ENCODE measurements at places on chromosomes 6 and 20.

DNA sequence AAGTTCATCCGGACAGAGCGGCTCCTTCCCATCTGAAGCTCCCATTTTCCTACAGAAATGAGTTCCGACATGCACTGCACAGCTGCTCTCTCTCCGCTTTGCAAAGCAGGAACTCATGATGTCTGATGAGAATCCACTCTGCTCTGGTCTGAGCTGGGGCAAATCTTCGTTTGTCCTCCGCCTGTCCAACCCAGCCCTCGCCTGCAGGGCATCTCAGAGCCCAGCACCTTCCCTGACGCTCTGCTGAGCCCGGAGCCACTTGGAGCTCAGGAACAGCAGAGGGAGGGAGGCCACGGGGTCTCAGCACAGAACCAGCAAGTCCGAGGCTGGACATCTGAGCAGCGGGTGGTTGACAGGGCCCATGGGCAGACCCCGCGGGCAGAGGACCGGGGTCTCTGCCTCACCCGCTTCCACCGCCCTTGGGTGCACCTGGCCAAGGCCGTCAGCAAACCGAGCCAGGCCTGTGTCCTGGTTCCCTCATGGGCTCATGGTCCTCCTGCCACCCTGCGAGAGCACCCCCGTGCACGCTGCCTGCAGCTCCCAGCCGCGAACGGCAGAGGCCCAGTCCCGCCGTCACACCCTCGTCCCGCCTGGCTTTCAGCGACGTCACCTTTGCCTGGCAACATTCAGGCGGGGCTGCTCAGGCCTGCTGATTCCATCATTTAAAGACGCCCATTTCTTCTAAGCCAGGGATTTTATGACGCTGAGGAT lies 78.5 kb upstream of the BHLHE23 start:
- DNase-seq = no peak

DNA sequence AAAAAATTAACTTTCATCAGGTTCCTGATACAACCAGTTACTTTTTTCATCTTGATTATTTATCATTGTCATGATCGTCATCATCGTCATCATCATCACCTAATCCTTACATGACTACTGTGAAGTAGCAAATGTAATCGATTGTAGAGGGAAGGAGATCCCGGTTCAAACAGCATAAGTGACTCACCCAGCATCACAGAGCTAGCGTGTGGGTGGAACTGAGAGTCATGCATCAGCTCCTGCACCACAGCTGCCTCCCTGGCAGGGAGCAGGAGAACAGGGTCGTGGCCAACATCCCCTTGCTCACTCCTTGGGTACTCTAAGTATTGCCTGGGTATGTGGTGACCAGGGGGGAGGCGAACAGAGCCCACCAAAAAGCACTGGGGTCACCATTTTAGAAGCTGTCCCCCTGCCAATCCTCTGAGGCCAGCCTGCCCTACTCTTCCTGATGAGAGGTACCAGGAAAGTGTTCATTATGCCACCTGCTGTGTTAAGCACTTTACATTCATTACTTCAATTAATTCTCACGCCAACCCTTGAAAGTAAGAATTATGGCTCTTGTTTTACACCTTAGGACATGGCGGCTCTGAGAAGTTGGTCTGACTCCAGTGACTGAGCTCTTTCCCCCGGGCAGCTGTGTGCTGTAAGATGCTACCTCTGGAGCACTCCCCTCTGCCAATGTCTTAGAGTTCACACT lies 425.2 kb downstream of the CD83 start:
- DNase-seq = peak; percentile 36

GRCh38 chr6:48809245-48809644 lies 653.8 kb downstream of the MMUT start:
- no peak for DNase-seq

DNA sequence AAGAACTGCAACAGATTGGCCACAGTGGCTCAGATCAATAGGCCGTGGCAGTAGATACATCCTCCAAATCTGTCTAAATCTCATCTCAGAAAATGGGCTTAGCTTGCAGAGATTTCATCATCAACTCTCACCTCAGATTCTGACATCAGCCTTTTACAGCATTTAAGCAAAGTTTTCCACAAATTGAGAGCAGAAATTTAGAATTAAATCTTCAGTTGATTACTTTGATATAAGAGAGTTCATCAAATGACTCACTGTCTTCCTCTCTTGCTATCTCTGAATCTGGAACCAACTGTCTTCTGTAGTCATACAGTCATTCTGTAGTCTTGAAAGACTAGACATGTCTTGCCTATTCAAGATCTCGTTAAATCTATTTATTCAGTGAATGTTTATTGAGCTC lies 45.2 kb upstream of the CTAGE9 start:
- DNase-seq = no peak

DNA sequence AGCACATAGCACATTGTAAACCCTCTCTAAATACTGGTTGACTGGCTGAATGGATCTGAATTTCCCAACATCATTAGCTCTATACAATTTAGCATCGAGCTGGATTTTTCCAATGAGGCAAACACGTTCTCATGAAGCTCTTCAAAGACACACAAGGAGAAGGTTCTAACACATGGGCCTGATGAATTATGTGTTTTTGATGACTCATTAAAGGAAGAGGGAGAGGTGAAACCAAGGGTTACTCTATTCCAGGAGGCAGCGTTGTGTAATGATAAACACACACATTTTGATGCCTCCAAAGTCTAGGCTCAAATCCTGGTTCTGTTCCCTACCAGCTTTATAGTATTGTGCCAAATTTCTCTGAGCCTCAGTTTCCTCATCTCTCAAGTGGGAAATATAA lies 84.3 kb downstream of the PFDN4 start:
- no peak for DNase-seq

- DNase-seq = no peak
Observed at GRCh38 chr20:22797103-22797502, 212.7 kb upstream of the FOXA2 start.

GRCh38 chr6:41682497-41683272 lies 44.4 kb downstream of the MDFI start:
- DNase-seq = no peak

DNA sequence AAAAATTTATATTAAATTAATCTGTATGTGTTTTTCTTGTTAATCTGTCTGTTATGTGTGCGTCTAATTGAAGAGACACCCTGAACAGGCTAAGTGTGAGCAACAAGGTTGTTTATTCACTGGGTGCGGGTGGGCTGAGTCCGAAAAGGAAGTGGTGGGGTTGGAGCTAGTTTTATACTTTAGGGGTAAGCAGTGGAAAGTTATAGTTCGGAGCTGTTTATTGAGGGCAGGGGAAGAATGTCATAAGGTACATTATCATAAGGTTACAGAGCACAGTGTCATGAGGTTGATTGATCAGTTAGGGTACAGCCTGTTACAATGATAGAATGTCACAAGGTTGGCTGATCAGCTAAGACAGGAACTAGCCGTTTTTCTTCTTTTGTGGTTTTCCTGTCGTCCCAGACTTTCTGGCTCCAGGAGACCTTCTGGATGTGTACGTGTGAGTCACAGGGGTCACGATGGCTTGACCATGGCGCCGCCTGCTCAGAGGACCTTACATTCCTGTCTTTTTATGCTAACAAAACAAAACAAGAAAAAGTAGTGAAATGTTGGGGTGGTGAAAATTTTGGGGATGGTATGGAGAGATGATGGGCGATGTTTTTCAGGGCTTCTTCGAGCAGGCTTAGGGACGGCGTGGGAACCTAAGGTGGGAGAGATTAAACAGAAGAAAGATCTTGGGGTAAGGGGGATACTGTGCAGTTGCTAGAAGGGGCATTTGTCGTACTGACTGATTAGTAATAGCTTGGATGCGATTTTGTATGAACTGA lies 754.0 kb upstream of the ADGRB3 start:
- DNase-seq = no peak

- no peak for DNase-seq
Observed at GRCh38 chr20:59634435-59635005, 30.2 kb downstream of the PHACTR3 start.

DNA sequence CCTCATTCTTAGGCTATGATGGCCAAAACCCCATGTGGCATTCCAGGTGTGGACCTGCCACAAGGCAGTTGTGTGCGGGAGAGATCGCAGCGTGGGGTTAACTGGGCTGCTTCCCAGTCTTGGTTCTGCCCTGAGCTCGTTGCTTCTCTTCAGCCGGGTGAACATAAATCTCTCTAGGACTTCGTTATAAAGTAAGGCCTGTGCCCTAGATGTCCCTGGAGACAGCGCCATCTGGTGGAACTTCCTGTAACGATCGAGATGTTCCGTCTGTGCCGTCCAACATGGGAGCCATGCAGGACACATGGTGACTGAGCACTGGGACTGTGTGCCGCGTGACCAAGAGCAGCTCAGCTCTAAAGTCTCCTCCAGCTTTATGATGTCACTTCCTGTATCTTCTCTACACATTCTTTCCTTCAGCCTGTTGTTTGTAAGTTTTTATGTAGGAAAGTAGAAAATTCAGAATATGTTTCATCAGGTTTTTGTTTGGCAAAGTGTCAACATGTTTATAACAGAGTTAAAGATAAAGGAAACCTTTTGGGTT lies 26.8 kb upstream of the RPP40 start:
- peak; percentile 58 for DNase-seq

DNA sequence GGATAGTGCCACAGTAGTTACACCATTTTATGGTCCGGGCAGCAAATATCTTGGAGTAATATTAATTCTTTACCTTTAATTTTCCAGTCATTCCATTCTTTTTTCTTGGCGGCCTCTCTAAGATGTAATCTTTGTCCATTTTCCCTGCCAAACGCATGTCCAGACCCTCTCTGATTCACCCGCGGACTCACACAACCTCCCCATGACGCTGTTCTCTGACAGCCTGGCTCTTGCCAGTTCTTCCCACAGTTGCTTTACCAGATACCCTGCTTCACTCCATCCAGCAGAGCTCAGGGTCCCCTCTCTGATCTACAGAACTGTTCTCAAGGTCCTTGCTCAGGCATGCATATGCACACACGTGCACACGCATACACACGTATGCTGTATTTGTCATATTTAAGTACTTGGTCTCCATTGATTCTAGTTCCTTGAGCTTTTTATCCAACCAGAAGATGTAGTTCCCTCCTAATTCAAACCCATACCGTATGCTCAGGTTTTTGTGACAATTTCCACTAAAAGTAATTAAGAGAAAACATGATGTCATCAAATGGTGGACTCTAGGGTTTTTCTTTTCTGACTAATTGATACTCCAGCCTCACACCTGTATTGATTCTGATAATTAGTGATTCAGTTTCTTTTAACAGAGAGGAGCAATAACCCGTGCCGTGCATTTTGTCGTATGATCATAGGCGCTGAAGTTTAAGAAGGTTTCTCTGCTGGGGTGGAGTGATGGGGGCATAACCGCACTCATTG lies 10.0 kb downstream of the BPHL start:
- DNase-seq = no peak

DNA sequence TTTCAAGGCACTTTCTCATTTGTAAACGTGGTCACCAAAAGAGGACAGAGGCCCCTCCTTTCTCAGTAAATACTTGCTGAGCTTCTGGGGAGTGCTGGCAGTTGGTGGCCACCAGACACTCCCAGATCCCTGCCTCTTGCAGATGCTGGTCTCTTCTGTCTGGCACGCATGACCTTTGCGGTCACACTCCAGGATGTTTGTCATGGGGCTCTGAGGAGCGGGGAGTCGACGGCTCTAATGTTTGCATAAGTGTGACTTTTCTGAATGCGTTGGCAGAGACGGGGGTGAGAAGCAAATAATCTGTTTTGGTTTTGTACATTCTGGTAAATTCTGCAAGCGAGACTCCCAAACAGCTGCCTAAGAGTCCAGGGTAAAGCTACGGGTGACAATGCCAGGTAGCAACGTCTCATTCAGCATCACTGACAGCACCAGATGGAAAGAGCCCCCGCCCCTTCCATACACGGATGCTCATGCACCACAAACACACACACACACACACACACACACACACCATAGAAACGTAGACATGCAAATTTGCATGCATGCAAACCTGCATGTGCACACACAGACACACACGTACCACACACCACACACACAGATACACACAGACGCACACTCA lies 101.1 kb downstream of the YTHDF1 start:
- DNase-seq = no peak

DNA sequence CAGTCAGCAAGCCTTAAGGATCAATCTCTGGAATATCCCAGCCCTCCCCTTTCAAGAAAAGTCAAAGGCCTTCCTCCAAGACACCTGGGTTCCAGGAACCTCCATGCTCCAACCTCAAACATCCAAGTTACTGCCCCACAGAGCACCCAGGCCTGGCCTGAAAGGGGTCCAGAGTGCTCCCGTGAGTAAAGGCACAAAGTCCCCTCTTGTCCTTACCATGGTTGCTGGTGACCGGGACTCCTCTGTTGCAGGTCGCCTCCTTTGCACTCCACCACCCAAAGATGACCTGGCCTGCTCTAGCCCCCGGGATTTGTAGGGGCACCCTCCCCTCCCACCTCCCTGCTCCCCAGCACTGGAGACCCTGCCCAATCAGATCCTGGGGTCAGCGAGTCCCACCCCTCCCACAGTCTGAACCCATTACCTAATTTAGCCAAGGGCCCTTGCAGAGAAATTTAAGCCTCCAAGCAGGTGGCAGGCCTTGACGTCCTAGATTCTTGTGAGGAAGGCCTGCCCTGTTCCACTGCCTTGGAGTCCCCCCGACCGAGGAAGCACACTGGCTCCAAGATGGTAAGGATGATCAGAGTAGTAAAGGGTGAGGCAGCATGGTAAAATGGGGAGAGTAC lies at the start of gene TNNC2:
Gene TNNC2, minus strand, starts transcription at position 283 of the 623 bp plus-strand sequence. Its CDS starts 64 bp downstream, at position 219.
- DNase-seq = no peak

DNA sequence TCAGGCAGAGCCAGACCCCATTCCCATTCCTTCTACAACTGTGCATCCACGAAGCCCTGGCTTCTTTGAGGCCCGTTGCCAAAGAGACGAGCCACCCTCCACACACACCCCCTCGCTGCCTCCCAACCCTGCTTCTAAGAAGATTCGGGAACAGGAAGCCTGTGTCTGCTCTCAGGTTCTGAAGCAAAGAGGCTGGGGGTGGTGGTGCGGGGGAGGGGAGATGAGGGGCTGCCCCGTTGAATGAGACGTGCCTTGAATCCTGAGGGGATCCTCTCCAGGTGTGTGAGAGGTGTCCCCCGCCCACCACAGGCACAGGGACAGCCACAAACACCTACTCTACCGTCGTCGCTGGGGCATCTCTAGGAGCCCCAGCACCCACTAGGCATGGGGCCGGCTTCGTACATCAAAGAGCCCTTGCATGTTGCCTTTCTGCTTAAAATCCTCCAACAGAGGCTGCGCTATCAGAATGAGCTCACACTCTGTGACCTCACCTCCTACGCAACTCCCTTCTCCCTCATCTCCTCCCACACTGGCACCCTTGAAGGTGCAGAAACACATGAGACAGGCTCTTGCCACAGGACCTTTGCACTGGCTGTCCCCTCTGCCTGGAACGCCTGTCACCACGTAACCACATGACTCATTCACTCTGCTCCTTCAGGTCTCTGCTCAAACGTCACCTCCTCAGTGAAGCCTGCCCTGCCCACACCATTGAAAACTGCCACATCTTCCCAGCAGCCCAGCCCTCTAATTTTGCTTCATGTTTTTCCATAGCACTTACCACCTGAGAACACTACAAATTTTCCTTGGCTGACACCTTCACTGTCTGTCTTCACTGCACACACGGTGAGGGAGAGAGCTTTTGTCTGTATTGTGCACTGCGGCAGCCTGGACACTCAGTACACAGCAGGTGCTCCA lies 58.5 kb downstream of the PREX1 start:
- no peak for DNase-seq

DNA sequence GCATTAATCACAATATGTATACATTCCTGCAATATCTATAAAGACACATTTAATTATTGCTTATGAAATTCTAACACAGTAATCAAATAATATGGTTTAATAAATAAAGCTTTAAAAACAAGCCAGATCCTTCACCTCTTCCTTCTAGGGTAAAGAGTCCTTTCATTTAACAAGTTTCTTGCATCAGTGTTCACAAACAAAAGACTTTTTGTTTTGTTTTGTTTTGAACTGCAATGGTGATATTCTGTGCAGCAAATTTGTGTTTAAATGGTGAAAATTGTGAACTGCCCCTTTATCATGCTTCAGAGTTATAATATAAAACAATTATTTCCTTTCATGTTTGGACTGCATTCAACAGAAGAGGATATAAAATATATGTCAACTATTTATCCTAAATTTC lies 177.3 kb downstream of the EPHA7 start:
- DNase-seq = no peak

Data from NCI-H510A treated with DMSO at 0.1 percent for 48 hours (cell line).